ENCODE measurements at places on chromosomes 12 and 14.

DNA sequence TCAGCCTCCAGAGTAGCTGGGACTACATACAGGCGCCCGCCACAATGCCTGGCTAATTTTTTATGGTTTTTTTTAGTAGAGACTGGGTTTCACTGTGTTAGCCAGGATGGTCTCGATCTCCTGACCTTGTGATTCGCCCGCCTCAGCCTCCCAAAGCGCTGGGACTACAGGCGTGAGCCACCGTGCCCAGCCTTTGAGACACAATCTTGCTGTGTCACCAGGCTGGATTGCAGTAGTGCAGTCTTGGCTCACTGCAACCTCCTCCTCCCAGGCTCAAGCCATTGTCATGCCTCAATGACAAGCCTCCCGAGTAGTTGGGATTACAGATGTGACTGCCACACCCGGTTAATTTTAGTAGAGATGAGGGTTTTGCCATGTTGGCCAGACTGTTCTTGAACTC is 21.3 kb upstream of the STRN3 start:
- no peak for DNase-seq

- no peak for DNase-seq
Observed at GRCh38 chr14:101364503-101365328, 196.6 kb upstream of the DIO3 start.

DNA sequence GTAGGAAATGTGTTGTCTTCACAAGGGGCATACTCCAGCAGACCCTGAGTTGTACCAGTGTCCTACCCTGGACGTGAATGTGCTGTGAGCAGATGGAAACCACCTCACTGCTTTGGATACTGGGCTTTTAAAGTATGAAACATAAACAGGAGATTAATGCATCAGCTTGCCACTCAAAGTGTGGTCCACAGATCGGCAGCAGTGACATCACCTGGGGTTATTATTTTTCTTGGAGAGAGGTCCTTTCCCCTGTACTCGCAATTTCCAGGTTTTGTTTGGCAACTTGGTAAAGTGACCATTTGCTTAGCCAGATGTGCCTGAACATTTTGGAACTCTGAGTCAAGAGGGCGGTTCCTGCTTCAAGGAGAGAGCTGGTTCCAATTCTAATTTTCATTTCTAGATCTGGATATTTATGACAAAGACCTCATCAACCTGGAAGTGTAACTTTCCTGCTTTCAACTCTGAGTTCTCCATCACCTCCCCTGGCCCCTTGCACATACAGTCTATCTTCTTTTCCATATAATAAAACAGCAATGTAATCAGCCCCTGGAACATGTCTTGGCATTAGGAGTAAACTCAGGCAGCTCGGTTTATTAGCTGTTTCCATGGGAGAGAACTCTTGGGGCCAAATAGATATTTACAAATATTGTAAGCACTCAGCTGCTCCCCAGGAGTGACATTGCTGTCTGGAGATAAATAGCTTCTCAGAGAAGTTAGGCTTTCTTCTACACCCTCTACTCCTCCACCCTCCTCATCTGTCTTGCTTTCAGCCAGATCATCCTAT is 237.0 kb upstream of the TBX3 start:
- no peak for DNase-seq

DNA sequence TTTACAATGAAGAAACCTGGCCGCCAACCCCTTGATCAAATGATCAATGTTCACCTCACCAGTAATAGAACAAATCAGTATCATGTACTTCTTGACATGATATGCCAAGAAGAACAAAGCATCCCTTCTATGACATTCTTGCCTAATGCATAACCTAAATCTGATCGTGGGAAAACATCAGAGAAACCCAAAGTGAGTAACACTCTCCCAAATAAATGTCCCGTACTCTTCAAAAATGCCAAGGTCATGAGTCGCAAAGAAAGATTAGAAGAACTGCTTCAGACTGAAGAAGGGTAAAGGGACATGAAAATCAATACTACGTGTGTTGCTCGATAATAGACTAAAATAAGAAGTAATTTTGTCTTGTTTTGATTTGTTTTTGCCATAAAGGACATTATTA is 11.4 kb upstream of the SLC25A3 start:
- no peak for DNase-seq

DNA sequence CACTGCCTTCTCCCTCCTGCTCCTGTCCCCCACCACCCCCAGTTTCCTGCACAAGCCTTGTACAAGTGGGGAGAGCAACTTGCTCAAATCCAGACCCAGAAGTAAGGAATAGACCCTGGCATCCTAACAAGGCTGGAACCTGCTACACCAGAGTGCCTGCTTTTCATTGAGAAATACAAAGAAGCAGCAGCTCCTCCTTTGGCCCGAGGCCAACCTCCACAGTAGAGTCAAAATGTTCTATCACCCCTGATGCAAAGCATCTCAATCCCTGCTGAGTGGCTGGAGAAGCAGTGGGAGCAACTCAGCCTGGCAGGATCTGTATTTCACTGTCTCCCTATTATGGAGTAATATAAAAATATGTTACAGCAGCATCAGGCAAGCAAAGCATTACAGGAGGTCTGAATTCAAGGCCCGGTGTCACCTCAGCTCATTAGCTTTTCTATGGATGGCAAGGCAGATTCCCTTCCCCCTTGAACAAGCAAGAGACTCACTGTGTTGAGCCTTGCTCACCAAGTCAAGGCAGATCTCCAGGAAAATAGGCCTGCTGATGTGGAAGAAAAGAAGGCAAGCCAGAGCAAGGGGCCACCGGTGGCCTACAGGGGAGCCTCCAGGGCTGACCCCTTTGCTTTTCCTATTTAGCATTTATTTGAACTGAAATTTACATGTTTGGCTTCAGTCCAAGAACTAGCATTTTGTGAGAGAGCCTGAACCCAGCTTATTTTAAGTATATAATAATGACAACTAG is 186.3 kb upstream of the EGLN3 start:
- DNase-seq: no peak

- no peak for DNase-seq
Observed at GRCh38 chr14:99426265-99426664, 54.4 kb downstream of the SETD3 start.

DNA sequence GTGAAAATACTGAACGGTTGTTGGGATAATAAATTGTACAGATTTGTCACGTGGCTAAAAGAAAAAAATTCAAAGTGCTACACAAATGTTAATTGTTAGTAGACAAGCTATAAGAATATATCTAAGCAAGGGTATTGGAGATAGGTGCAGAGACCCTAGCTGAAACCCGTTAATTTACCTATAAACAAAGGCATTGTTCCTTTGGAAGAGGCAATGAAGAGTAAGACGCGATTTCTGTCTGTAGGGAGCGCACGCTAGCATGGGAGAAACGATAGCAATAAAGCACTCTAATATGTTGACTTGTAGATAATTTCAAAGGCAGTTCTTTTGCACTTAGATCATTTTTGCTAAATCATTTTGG is 565 bp downstream of the CCDC77 start:
- no peak for DNase-seq

GRCh38 chr14:36866867-36867266 is 205.2 kb downstream of the PAX9 start:
- DNase-seq: no peak

DNA sequence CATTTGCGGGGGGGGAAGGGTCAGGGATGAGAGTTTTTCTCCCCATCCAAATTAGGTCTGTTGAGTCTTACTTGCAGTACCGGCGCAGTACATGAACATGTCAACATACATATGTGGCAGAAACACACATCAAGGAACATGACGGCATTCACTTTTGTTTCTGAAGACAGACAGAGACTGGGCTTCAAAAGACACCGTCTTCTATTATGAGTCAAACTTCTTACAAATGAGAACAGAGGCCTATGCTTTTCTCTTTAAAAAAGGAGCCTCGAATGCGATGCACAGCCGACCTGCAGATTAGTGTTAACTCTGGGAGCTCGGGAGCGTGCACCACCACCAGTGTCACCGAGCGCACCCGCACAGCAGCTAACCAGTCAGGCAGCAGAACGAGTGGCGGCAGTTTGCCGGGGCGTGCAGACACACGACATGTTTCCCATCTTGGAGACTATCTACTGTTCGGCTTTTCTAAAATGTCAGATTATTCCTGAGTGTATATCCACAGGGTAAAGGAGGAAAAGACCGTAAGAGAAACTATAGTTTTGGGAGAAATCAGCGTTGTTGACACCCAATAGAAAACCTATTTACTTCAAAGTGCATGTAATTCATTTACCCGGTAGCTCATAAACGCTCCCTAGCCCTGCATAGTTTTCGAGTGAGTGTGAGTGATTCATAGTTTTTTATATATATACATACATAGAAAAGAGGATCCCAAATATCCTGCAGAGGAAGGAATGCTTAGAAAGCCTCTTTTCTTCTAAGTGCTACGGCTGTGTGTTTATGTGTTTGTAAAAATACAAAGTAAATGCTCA is 33.0 kb downstream of the UBR7 start:
- DNase-seq: no peak

GRCh38 chr12:107369006-107369405 is 275.7 kb upstream of the CRY1 start:
- no peak for DNase-seq

GRCh38 chr14:94161058-94161457 is 13.1 kb upstream of the PPP4R4 start:
- DNase-seq: no peak

GRCh38 chr14:54955143-54955542 is 52.5 kb upstream of the GCH1 start:
- DNase-seq: no peak

DNA sequence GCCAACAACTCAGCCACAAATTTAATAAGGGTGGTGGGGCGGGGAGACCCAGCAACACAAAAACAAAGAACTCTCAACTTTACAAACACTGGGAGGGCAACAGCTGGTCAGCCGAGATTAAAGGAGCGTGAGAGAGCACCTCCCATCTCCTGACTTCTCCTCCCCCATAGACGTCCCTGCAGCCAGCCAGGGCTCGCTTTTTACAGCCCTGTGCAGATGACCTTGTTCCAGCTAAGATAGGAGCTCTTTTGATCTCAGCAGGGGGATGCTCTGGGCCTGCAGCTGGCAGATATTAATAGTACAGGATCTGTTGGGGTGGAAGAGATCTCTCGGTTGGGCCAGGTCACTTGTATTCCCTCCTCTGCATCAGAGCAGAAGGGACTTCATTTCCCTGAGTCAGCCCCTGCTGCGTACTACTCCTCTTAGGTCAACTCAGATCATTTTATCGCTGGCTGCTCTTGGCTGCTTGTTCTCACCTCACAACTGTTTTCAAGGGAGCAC is 475.8 kb downstream of the RAD51B start:
- no peak for DNase-seq

- no peak for DNase-seq
Observed at GRCh38 chr12:6925540-6926279, 2.0 kb upstream of the ATN1 start.

GRCh38 chr12:6919588-6919987 is 5.2 kb downstream of the ENO2 start:
- DNase-seq: no peak

DNA sequence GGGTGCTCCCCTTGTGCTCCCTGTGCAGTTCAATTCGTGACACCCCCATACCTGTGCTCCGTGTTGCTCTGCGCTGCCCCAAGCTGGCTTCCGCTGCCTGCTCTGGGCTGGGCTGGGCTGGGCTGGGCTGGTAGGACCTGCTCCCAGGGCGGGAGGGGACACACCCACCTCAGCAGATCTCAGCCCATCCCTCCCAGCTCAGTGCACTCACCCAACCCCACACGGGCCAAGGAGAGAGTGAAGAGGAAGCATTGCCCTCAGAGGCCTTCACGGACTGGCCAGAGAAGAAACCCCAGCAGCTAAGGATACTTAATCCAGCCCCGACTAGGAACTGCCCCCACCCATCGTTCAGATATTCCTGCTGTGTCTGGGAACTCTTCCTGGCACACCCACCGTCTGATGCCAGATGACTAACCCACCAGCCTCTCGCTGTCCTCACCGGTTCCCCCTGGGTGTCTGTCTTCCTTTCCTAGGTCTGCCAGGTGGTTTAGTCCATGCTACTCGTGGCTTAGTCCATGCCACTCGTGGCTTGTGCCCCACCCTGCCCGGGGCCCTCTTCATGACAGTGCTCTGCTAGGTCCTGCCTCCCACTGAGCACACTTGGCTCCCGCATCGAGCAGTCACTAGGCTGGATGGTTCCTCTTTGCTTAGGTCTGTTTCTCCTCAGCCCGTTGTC is at the start of gene LPAR5:
Gene LPAR5 (minus strand): TSS at position 104 of the 676 bp plus-strand sequence. CDS start 14,711 bp downstream, outside the sequence.
- DNase-seq: peak; percentile 68

DNA sequence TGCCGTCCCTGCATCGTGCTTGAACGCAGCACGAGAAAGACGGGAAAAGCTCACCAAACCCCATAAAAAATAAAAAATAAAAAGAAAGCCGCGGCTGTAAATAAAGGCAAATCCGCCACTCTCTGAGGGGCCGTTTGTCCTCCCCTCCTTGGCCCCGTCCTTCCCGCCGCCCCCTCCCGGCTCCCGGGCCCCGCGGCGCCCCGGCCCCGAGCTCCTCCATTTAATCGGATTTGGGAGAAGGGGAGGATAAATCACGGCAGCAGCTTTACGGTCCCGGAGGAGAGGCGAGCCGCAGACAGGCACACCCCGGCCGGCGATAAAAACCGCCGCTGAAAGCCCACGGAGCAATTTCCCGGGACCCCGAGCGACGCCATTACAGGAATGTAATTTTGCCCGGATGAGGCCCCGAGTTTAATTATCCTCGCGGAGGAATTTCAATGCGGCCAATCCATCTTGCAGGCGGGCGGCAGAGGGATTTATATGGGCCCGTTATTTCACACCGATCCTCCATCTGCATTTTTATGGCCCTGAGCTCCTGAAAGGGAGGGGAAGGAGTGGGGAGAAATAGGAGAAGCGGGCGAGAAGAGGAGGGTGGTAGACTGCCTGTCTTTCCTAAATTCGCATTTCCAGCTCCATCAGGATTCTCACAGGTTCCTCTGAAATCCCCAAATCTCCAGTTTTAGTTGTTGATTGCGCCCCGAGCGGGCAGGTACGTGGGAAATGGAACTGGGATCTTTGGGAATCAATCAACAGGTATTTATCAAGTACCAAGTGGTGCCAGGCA is 1.3 kb upstream of the ATP5MC2 start:
- no peak for DNase-seq

DNA sequence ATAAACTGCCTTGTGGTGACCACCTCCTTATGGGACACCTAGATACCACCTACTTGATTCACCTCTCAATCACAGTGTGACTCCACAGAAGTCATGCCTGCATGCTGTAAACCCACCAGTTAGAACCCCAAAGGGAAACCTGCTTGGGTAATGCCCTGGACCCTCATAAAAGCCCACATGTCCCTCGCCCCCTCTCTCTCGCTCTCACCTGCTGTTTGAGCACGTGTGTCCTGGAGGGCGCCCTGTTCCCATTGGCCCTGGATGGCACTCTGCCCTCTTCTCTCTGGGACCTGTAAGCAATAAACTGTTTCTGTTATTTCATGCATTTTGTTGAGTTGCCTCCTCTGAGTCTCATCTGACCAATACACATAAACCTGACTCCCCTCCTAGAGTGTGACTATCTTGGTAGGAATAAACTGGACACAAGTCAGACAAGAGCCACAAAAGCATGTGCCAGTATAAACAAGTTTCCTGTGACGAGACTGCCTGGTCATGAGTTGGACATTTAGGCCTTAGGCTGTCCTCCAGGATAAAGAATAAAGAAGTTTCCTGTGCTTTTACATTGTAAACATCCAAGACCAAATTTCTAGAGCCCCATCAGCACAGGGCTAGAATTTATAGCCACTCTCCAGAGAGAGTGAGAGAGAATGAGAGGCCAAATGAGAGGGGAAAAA is 8.6 kb downstream of the IFI27L2 start:
- no peak for DNase-seq

- no peak for DNase-seq
Observed at GRCh38 chr12:28869197-28869596, 279.9 kb upstream of the FAR2 start.

Measured in MV-4-11 (cell line).